ENCODE measurements at places on chromosomes 6 and 20.
A peak's percentile ranks its signal among the peaks of the same experiment; 100 is the strongest.

DNA sequence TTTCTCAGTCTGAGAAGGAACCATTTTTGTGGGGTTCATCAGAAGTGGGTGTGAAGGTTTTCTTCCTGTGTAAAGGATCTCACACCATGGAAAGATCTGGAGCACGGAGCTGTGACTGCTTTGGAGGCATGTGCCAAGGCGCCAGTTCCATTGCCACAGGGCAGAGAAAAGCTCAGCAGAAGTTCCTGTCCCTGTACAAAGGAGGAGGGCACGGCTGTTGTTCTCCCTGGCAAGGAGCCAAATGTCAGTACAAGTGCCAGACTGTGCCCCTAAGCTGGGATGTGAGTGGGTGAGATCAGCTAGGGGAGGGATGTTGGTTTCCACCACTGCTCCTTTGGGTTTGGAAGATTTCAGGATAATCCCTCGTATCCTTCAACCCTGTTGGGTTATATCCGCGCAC is 117.3 kb downstream of the CRYBG1 start:
- no peak for DNase-seq

DNA sequence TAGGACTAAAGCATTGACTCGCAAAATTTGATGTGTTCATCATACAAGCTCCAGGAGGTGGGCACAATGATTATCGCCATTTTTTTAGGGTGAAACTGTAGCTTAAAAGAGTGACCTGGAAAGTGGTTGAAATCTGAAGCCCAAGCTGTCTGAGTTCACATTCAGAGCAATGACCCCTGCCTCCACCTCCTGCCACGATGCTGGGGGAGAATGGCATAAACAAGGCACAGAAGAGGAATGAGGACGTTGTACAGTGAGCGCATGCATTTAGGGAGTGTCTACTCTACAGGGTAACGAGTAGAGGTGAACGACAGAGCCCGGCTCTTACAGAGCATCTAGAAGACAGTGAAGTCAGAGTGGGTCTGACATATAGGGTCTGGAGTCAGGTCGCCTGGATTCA is 37.2 kb downstream of the CNKSR3 start:
- DNase-seq = no peak

DNA sequence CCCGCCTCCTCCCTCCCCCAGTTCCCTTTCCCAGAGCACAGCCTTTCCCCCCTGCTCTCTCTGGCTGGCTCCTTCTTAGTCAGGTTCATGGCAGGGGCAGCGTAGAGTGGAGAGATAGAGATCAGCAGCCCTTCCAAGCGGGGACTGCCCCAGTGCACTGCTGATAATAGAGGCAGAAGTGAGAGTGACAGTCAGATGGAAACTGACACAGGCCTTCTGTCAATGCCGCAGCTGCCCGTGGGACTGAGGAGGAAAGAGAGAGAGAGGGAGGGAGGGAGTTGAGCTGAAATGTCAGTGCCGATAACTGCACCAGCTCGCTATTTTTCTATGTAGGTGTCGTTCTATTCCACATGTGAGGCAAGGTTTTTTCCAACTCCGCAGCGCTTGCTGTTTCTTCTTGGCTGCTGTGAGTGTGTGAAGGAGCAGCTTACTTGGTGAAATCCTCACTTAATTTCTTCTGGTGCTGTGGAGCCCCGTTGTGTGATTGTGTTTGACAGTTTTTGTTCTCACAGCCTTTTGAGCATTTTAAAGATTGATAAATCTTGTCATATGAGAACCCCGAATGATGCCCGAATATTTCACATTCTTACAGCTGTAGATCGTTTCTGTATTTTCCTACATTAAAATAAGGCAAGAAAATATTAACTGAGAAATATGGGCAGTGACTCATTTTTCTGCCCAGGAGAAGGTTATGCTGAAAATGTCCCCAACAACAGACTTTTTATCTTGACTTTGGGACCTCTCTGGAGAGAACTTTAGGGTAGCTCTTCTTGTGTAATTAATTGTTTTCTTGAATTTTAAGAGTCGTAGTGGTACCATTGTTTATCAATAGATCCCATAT is 386.4 kb upstream of the MMS22L start:
- peak; percentile 43 for DNase-seq

GRCh38 chr20:48828734-48829460 is 1.1 kb upstream of the PREX1 start:
- no peak for DNase-seq

- DNase-seq = no peak
Observed at GRCh38 chr6:100296810-100297544, 167.7 kb downstream of the SIM1 start.

DNA sequence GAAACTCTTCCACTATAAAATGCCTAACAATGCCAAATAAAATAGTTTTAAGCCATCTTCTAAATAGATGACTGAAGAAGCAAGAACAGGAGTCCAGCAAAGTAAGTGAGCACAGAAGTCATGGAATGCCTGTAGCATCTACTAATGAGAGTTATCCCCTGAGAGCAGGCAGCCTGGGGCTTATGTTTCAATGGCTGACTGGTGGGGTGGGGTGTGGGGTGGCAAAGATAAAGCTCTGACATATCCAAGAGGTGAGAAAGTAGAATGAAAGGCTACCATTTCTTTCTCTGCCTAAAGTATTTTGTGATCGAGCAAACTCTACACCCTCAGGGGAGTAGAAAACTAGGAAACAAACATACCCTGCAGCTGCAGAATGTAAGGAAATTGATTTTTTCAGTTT is 348.8 kb downstream of the TFAP2B start:
- no peak for DNase-seq

GRCh38 chr20:51220293-51220706 is 197.4 kb upstream of the KCNG1 start:
- DNase-seq = peak; percentile 30

DNA sequence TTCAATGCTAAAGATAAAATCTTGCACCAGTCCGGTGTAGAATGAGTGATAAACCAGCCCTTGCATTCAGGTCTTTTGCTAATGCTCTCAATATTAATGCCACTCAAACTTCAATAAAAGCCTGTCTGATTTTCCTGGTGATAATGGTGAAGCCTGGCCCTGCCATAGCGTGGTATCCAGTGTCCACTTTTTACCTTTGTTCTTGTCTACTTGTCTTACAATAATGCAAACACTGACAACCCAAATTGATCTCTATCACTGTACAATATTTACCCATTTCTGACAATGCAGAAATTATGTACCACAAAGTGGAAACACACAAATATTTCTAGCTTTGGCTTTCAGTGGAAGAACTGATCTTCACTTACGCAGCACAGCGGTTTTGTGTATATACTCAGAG is 189.1 kb downstream of the ZDHHC14 start:
- no peak for DNase-seq

- DNase-seq = no peak
Observed at GRCh38 chr6:33927616-33928015, 123.8 kb upstream of the MLN start.

GRCh38 chr6:137815692-137816091 is 51.4 kb upstream of the TNFAIP3 start:
- DNase-seq = no peak

GRCh38 chr6:159953091-159953601 is 15.7 kb upstream of the IGF2R start:
- no peak for DNase-seq

Data from B cell (primary cell).